ENCODE measurements at places on chromosomes 3 and 15.
A peak's percentile ranks its signal among the peaks of the same experiment; 100 is the strongest.

DNA sequence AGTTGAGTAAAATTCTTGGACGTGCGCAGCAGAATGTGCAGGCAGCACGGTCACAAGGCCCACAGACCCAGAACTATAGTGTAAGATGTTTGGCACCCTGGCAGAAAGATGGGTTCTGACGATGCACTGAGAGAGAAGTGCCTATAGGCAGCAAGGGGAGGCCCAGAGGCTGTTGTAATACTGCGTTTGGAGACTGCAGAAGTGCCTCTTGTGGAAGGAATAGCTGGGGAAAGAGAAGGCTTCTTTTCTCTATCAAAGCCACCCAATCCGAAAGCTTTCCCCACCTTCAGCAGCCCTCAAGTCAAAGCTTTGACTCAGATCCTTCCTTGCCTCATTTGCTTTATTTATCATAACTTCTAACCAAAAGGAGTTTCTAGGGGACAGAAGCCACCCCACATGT lies 5.2 kb upstream of the SIN3A start:
- DNase-seq, result no peak

- peak; percentile 1 for DNase-seq
These were observed 8.0 kb downstream of the GABRR3 start for GRCh38 chr3:98027085-98027446.

GRCh38 chr3:180633722-180634121 lies 31.8 kb downstream of the TTC14 start:
- no peak for DNase-seq

- no peak for DNase-seq
These were observed 7.3 kb downstream of the PARP6 start for GRCh38 chr15:72265031-72265430.

DNA sequence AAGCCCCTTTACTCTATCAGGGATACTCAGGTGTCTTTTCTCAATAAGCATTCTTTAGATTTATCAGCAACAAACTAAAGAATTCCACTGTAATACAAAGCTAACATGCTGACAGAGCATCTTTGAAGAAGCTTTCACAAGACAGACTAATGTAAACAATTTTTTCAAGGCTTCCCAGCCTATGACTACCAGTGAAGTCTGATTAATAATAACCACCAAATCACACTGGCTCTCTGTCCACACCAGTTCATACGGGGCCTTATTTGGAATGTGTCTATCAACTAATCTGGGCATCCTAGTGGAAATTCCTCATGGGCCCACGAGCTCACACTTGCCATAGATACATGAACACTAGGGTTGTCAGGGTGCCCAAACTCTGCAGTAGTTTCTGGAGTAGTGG lies 84.5 kb downstream of the EFL1 start:
- DNase-seq, result peak; percentile 59

- no peak for DNase-seq
These were observed 26.0 kb downstream of the SLC41A3 start for GRCh38 chr3:126057936-126058335.

GRCh38 chr3:98644168-98644567 lies 50.8 kb upstream of the CPOX start:
- DNase-seq, result no peak

GRCh38 chr15:40446144-40446543 lies 5.4 kb downstream of the BAHD1 start:
- no peak for DNase-seq

- DNase-seq, result no peak
These were observed 151.9 kb upstream of the FEZF2 start for GRCh38 chr3:62525281-62525680.

DNA sequence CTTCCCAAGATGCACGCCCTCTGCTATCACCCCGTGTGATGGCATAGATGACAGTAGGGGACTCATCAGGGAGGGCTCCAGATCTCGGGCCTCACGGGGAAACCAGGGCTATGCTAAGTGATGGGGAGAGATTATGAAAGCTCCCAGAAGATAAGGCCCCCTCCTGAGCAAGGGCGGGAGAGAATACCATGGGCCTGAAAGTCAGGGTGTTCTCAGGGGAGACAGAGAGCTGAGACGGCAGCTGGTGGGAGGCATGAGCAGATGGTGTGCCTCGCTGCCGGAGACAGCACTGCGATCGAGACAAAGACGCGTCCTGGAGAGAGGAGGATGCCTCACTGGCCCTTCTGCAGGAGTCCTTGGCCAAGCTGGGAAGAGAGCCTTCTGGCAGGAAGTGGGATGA lies 106.5 kb upstream of the ADPGK start:
- DNase-seq, result no peak

- DNase-seq, result no peak
These were observed 29.4 kb downstream of the CD200R1L start for GRCh38 chr3:112817271-112817670.

- no peak for DNase-seq
These were observed 31.1 kb downstream of the MAGEL2 start for GRCh38 chr15:23616536-23616935.

- no peak for DNase-seq
These were observed 488.7 kb upstream of the AGTR1 start for GRCh38 chr3:148208975-148209374.

DNA sequence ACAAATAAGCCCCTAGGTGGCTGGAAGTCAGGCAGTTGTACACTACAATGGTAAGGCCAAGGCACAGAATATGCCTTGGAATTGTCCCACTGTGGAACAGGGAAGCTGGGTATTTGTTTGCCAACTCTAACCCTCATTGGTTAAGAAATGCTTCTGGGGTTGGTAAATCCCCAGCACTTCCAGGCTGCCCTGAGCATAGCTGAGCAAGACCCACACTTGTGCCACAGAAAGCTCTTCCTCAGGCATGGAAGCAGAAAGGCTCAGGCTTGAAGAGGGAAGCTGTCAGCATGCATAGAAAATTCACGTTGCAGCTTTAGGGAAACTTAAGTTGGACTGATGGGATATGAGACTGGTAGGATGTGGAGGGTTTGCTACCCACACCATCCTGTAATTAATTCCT lies 86.9 kb upstream of the PLCL2 start:
- DNase-seq, result no peak

DNA sequence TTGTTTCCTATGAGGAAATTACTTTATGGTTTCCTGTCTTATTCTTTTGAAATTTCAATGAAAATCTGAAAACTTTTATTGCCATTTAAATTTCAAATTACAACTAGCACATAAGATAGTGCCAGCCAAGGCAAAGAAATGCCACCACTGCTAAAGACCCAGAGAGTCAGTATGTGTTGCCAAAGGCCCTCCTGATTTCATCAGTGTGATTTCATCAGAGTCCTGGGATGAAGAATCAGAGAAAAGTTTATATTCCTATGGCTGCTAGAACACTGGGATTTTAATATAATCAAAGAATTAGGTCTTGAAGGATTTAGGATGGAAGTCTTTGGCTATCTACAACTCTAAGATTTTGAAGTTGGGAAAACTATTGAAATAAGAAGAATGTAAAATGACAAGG lies 434.2 kb upstream of the CCDC54 start:
- no peak for DNase-seq

DNA sequence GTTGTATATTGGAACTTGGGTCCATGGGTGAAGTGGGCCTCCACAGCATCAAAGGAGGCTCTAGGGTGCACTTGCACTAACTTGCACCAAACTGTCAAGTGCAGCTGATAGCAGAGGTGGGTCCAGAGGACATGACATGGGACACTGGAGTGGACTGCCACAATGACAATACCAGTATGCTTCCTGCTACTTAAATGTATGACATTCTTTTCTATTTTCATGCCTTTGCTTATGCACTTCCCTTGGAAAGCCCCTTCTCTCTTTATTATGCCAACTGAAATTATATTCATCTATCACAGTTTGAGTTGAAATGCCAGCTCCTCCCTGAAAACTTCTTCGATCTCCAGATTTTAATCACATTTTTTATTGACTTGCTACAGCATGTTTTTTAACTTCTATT lies 101.8 kb downstream of the CFAP20DC start:
- no peak for DNase-seq

DNA sequence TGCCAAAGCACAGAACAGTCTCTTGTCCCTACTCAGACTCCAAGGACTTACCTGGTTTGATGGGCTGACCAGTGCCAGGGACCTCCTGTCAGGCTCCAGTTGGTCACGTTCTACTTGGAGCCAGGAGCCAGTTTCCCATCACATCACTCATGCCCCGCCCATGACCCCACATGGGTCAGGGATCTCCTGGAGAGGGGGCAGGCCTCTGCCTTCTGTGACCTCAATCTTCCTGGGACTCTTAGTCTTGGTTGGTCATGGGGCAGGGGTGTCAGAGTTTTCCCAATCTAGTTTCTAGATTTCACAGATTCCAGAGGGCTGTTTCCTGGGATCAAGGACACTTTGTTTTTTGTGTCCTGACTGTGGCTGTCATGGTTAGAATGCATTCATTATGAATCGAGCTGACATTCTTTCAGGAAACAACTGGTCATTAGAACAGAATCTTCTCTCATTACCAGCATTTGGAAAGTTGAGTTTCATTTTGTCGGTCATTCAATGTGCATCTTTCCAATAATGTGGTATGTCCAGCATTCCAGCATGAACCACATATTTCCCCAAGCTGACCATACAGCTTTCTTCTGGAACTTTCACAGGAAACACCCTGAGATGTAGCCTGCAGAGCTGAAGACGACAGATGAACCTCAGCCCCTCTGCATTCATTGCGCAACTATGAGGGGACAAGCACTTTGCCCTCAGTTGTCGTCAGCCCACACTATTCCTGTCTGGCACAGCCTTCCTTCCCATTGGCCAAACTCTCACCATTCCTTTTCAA lies 19.8 kb downstream of the CYP19A1 start:
- DNase-seq, result peak; percentile 75

DNA sequence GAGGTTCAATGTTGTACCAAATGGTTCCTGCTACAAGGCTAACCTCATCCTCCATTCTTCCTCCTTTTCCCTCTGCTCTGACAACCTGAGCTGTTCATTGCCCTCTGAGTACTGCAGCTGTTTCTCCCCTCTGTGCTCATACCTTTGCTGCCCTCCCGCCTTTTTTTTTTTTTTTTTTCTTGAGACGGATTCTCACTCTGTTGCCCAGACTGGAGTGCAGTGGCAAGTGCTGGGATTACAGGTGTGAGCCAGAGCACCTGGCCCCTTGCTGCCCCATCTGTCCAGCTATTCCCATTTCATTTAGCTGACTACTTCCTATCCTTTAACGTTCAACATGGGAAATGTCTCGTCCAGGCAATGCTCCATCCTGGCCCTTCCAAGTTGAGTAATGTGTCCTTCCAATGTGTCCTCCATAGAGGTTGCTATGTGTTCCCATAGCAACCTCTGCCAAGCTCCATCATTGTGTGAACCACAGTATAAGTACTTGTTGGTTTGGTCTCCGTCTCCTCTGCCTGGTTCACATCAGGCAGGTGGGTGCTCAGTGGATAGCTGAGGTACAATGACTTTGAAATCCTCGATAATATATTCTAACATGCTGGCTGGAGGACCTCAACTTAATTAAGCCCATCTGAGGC lies 179.9 kb upstream of the ANKRD28 start:
- no peak for DNase-seq

DNA sequence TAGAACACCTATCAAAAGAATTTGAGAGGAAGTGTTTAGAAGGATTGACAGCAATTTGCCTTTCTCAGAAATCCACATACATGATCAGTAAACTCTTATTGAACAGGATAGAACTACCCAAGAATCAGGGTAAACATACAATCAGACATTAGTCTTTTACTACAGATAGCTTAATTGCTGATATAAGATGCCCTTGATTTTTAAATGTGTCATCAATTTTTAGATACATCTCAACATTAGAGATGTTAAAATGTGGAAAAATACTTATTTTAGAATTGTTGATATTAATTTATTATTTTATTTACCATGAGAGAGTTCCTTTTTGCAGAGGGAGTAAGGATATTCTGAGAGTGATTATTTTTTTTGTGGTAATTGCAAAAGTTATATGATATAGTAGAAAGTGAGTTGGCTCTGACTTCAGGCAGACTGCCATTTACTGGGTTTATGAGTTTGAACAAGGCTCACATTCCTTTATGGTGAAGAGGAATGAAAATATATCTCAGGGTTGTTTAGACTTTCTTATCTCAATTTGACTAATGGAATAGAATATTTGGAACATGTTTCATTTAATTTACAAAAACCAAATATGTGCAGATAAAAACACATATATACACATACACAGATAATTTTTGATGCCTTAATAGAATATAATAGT lies 302.8 kb upstream of the GOLIM4 start:
- DNase-seq, result peak; percentile 57

- no peak for DNase-seq
These were observed 6.8 kb downstream of the CHRNA3 start for GRCh38 chr15:78614021-78614420.

DNA sequence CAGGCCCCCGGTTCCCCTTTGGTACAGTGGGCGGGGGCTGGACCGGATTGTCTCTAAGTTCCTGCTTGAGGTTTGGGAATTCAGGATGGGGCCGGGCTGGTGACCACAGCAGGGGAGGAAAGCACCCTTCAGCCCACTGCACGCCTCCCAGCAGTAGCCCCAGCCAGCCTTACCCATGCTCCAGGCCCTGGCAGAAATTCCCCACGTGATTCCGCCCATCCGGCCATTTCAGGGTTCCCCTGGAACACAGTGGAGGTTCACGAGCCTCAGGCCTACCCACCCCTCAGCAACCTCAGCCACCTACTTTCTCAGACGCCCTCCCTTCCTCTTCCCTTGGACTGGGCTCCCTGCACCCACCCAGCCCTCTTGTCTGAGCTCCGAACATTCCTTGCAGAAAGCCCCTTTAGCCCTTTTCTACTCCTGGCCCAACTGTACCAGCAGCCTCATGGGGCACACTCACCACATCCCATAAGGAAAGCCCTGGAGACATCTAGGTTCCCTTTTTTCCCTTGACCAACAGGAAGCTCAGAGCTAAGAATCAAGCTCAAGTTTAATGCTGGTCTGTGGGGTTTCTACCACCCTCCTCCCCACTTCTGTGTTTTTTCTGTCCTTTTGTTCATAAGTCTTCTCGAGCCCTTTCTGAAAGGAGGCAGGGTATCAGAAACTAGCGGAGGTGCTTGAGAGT lies 11.5 kb downstream of the ALS2CL start:
- no peak for DNase-seq

- no peak for DNase-seq
These were observed 63.8 kb downstream of the LRRC49 start for GRCh38 chr15:70956201-70956995.

DNA sequence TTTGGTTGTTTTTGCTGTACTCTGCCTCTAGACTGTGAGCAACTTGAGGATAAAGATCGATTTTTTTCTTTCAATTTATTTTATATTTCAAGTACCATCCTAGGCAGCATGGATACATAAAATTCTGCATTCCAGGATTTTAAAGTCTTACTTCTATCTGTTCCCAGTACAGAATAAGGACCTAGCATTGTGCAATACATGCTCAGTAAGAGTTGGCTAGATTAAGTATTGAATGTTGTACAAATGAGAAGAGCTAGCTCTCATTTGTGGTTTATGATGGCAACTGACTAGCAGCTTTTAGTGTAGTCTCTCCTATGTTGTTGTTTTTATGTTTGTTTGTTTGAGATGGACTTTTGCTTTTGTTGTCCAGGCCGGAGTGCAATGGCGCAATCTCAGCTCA lies 222.7 kb downstream of the TP63 start:
- no peak for DNase-seq

DNA sequence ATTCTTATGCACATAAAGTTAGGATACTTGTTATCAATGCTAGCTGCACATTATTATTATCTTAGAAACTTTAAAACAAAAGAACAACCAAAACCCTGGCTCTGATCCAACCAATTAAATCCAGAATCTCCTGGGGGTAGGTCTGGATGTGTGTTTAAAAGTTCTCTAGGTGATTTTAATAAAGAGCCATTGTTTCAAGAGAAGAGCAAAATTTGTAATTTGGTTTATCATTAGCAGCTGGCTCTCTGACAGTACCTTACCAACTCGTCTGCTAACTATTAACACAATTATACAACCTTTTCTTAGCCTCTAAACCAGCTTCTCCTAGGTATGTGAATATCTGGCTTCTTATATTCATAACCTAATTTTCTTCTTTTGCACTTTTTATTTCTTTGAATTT lies 68.9 kb downstream of the IFT80 start:
- no peak for DNase-seq

All from astrocyte of the cerebellum (primary cell).